Activated CD4-positive, alpha-beta T cell treated with anti-CD3 and anti-CD28 coated beads, Interleukin-2, amount 10 ng/mL, durations not matched to agents 24 days and 14 days (primary cell): ENCODE measurements at places on chromosomes 3 and 15. TPM values are rescaled to one million over a fixed set of nuclear protein-coding genes. Genes with fewer than 3 reads are reported as not detected.

DNA sequence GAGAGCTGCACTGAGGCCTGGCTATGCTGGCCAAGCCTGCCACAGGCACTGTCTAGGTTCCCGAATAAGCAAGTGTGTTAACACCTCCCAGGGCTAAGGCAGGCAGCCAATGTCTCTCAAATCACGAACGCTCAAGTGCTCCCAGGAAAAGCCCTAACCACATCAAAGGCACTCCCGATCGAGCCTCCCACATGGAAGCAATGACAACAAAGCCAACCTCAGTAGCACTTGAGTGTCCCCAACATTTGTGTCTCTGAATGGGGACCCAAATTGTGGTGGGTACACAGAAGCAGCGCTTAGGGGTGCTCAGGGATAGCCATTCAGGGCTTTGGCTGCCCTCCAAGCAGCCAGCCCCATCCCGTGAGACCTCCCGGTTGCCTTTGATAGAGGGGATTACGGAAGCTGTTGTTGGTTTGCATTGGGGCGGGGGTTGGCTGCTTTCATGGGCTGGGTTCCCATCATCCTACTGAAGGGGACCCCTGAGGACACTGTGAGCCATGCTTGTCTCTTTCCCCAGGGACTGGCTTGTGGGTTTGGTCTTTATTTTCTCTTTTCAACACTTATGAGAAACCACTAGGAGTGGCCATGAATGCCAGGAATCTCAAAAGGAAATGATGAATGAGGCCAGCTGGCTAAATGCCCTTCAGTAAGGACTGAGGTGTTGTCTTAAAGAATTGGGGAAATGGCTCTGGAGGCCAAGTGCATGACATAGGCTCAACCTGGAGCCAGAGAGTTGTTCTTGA lies 234.1 kb upstream of the FEZF2 start:
- DNase-seq: no peak
- H3K27me3 ChIP-seq: no peaks in the 10 kb centered on the region
- no peaks in the 10 kb centered on the region for H3K36me3 ChIP-seq
- H3K27ac ChIP-seq: no peak overlapping the region
- H3K4me1 ChIP-seq: no peaks in the 10 kb centered on the region
- no peak overlapping the region for H3K4me3 ChIP-seq

DNA sequence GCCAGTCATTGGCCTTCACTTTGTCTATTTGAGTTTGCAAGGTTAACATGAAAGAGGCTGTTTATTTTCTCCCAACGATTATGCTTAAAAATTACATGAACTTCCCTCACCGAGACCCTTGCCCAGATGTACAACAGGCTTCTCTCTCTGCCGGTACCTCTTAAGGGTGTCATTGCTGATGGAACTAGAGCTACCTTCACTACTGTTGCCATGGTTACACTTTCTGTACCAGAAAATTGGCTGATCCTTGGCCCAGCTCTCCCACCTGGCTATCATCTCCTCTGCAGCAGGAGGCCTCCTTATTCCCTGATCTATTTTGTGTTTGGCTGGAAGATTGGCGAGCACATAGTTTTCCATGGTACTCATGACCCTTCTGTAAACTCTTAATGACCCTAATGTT lies 24.0 kb upstream of the LIPC start:
- H3K27ac ChIP-seq: no peak overlapping the region
- peaks cover 2% of the 10 kb centered on the region for H3K27me3 ChIP-seq
- no peak for DNase-seq
- no peak overlapping the region for H3K4me3 ChIP-seq
- H3K36me3 ChIP-seq: no peaks in the 10 kb centered on the region
- H3K4me1 ChIP-seq: peaks cover 26% of the 10 kb centered on the region

Gene SH2D7
- not detected in 2 replicates for total RNA-seq

Gene TP63
- total RNA-seq: 0.98 and 1.1 TPM in 2 replicates

Gene CD200
- total RNA-seq: 144 and 151 TPM in 2 replicates

DNA sequence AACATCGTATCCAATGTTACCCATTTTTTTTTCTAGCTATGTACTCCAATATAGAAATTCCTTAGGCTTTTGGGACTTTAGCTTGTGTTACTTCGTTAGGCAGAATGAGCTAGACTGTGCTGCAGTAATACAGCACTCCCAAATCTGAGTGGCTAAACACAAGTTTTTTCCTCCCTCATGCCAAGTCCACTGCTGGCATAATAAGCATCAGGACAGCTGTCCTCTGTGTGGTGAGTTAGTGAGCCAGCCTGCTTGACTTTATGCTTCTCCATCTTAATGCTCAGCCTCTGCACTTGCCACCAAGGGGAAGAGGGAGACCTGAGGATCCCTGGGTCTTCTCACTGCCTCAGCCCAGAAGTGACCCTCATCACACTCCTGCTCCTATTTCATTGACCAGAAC lies 18.2 kb upstream of the ACOX2 start:
- H3K27ac ChIP-seq: no peak overlapping the region
- no peaks in the 10 kb centered on the region for H3K36me3 ChIP-seq
- no peak for DNase-seq
- no peaks in the 10 kb centered on the region for H3K4me1 ChIP-seq
- peaks cover 5% of the 10 kb centered on the region for H3K27me3 ChIP-seq

Gene C3orf20
- total RNA-seq: 0.19 and 0.28 TPM in 2 replicates

DNA sequence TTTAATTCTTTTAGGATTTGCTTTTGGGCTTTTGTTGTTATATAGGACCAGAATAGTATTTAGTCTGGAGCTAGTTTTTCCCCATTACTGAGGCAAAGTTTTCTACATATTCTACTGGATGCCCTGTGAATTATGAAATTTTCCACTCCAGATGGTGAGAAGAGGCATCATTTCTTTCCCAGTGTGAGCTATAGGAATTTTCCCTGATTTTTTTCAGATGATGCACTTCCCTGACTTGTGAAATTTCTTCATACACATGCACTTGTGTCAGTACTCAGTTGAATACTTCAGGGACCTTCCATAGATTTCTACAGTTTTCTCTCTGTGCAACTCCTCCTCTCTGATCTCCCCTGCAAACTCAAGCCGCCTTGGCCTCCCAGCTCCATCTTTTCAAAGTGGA lies 73.7 kb upstream of the SLCO2A1 start:
- no peak overlapping the region for H3K4me3 ChIP-seq
- no peak for DNase-seq
- no peaks in the 10 kb centered on the region for H3K36me3 ChIP-seq
- H3K27me3 ChIP-seq: peaks cover 5% of the 10 kb centered on the region

GRCh38 chr3:72690629-72691028 lies 157.6 kb downstream of the SHQ1 start:
- no peaks in the 10 kb centered on the region for H3K27me3 ChIP-seq
- no peak overlapping the region for H3K27ac ChIP-seq
- no peaks in the 10 kb centered on the region for H3K4me1 ChIP-seq
- DNase-seq: no peak

GRCh38 chr15:71526060-71526820 lies 284.1 kb upstream of the NR2E3 start:
- no peaks in the 10 kb centered on the region for H3K36me3 ChIP-seq
- peaks cover 26% of the 10 kb centered on the region for H3K27me3 ChIP-seq
- H3K4me3 ChIP-seq: no peak overlapping the region
- DNase-seq: no peak

DNA sequence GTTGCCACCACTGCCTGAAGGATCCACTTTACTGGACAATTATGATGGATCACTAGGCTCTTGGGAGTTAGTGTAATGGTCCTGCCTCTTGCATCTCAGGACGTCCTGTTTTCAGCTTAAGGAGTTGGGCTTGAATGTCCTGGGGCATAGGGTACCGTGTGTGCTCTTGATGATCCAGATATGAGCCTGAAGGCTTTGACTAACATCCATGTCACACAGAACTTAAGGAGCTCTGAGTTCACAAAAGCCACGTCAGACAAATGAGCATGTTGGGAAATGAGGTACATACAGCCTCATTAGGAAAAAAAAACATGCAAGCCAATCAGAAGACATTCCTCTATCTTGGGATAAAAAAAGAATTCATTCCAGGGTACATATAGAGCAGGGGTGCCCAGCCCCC lies 40.8 kb downstream of the CA12 start:
- H3K27me3 ChIP-seq: peaks cover 15% of the 10 kb centered on the region
- no peaks in the 10 kb centered on the region for H3K36me3 ChIP-seq
- DNase-seq: no peak
- no peak overlapping the region for H3K4me3 ChIP-seq

DNA sequence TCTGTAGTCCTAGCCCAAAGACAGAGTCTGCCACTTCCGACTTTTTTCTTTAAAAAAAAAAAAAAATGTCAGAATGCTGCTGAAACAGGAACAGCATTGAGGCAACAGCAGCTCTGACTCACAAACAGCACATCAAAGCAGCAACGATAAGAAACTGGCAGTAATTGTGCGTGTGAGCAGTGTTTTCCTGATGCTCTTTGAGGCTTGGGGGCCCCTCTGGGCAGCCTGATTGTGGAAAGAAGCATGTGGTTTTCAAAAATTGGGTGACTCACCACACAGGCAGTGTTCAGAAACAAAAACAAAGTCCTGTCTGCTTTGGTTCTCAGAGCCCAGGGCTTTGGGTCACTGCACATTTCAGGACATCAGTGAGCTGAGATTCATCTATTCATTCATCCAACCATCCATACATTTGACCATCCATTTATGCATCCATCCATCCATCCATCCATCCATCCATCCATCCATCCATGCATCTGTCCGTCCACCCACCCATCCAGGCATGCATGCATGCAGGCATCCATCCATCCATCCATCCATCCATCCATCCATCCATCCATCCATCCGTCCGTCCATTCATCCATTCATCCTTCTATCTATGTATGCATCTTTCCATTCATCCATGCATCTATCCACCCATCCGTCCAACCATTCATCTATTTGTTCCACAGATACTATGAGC lies 308.4 kb downstream of the RPLP1 start:
- H3K4me1 ChIP-seq: peaks cover 77% of the 10 kb centered on the region
- H3K27ac ChIP-seq: peak overlapping the region; percentile 87
- H3K36me3 ChIP-seq: peaks cover 19% of the 10 kb centered on the region
- peak; percentile 95 for DNase-seq
- peaks cover 2% of the 10 kb centered on the region for H3K27me3 ChIP-seq

Gene MED12L
- 2.5 and 4.9 TPM in 2 replicates for total RNA-seq

- H3K27me3 ChIP-seq: peaks cover 5% of the 10 kb centered on the region
- H3K27ac ChIP-seq: no peak overlapping the region
- H3K4me1 ChIP-seq: no peaks in the 10 kb centered on the region
- no peak for DNase-seq
- no peak overlapping the region for H3K4me3 ChIP-seq
Measured at GRCh38 chr3:8638994-8639658, 5.5 kb downstream of the SSUH2 start.

Gene WDR93
- not detected in 2 replicates for total RNA-seq

DNA sequence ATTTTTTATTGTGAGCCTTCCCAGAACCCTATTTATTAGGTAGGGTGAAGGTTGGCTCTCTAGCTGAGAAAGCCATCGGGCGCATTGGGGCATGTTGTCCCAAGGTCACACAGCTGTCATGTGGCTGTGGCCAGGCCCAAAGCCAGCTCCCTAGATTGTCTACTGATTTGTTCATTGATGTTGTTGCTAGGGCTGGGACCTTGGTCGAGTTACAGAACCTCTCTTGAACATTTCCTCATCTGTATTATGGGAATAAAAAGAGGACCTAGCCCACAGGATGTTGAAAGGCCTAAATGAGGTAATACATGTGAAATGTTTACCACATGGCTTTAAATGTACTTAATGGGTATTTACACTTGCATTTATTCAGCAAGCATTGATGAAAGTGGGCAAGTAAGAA lies 252.5 kb downstream of the SUCLG2 start:
- H3K4me3 ChIP-seq: no peak overlapping the region
- peaks cover 48% of the 10 kb centered on the region for H3K36me3 ChIP-seq
- no peak overlapping the region for H3K27ac ChIP-seq
- peak; percentile 42 for DNase-seq
- peaks cover 1% of the 10 kb centered on the region for H3K4me1 ChIP-seq
- H3K27me3 ChIP-seq: no peaks in the 10 kb centered on the region

DNA sequence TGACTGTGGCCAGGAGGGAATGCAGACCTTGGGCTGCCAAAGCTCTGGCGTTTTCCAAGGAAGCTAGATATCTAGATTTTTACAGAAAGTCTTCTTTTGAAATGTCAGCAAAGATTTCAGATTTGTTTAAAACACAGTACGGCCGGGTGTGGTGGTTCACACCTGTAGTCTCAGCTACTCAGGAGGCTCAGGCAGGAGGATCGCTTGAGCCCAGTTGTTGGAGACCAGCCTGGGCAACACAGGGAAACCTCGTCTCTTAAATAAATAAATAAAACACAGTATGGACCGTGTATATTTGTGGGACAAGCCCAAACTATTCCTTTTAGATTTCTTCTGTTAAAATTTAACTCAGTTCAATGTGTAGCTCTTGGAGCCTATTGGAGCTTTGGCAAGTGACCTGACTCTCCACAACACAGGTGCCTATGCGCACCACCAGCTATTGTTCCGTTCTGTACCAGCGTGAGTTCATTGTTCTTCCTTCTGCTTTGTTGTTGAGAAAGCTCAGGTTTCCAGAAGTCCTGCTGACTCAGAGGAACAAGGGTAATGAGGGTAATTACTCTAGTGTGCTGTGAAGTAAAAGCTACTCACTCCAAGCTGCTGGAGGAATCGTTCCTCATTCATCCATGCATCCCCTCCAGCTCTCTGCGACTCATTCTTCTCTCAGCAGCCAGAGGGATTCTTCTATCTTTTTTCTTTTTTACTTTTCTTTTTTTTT lies 73.1 kb upstream of the SLC6A6 start:
- no peaks in the 10 kb centered on the region for H3K36me3 ChIP-seq
- no peaks in the 10 kb centered on the region for H3K4me1 ChIP-seq
- H3K4me3 ChIP-seq: no peak overlapping the region
- H3K27ac ChIP-seq: no peak overlapping the region
- peaks cover 11% of the 10 kb centered on the region for H3K27me3 ChIP-seq
- no peak for DNase-seq

DNA sequence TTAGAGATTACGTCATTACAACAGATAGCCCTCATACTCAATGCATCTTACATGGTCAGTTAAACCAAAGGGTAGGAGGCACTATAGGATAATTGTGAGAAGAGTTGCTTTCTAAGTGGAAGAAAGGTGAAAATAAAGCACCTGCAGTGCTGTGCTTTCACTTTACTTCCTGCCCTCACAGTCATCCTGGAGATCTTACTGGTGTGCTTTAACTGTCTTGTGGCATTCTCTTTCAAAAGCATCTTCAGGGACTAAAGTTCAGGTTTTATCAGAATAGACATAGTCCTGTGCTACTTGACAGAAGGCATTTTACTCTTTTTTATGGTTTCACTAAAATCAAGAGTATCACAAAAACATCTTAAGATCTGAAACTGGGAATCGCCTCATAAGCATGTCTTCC lies 286.6 kb downstream of the ZBTB20 start:
- peaks cover 10% of the 10 kb centered on the region for H3K4me1 ChIP-seq
- H3K27me3 ChIP-seq: no peaks in the 10 kb centered on the region
- H3K27ac ChIP-seq: no peak overlapping the region
- H3K4me3 ChIP-seq: no peak overlapping the region
- no peaks in the 10 kb centered on the region for H3K36me3 ChIP-seq

- peak; percentile 35 for DNase-seq
- H3K36me3 ChIP-seq: no peaks in the 10 kb centered on the region
Measured at GRCh38 chr15:93985176-93985575, 246.2 kb upstream of the MCTP2 start.

Gene CCDC54
- not detected in 2 replicates for total RNA-seq

- no peaks in the 10 kb centered on the region for H3K27me3 ChIP-seq
- H3K36me3 ChIP-seq: no peaks in the 10 kb centered on the region
- H3K4me3 ChIP-seq: no peak overlapping the region
- peaks cover 36% of the 10 kb centered on the region for H3K4me1 ChIP-seq
- no peak for DNase-seq
Measured at GRCh38 chr15:99502661-99503060, 63.1 kb upstream of the MEF2A start.
